ENCODE measurements at places on chromosomes 6 and 20. TPM values are rescaled to one million over a fixed set of nuclear protein-coding genes. Genes with fewer than 3 reads are reported as not detected.

GRCh38 chr6:11129908-11130565, 18.5 kb upstream of the ERVFRD-1 start:
- DNase-seq: no peak
- no peak overlapping the region for H3K4me3 ChIP-seq
- no peak overlapping the region for H3K27ac ChIP-seq
- no peaks in the 10 kb centered on the region for H3K36me3 ChIP-seq
- no peaks in the 10 kb centered on the region for H3K27me3 ChIP-seq

DNA sequence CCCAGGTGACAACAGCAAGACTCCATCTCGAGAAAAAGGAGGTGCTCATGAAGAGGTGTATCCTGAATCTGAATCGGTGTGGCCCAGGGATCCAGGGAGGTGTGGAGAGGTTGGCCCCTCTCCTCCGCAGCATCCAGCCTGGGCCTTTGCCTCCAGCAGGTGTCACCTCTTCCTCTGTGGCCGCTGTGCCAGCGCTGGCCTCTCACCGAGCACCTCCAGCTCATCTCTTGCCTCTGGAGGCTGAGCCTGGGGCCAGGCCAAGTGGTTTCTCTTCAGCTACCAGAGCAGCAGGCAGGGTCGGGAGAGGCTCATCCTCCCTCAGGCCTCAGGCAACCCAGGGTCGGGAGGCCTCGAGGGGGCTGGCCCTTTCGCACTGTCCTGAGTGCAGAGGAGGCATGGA, 1.2 kb upstream of the COL20A1 start:
- no peaks in the 10 kb centered on the region for H3K4me1 ChIP-seq
- no peaks in the 10 kb centered on the region for H3K27me3 ChIP-seq
- no peak overlapping the region for H3K27ac ChIP-seq
- H3K36me3 ChIP-seq: peaks cover 27% of the 10 kb centered on the region

DNA sequence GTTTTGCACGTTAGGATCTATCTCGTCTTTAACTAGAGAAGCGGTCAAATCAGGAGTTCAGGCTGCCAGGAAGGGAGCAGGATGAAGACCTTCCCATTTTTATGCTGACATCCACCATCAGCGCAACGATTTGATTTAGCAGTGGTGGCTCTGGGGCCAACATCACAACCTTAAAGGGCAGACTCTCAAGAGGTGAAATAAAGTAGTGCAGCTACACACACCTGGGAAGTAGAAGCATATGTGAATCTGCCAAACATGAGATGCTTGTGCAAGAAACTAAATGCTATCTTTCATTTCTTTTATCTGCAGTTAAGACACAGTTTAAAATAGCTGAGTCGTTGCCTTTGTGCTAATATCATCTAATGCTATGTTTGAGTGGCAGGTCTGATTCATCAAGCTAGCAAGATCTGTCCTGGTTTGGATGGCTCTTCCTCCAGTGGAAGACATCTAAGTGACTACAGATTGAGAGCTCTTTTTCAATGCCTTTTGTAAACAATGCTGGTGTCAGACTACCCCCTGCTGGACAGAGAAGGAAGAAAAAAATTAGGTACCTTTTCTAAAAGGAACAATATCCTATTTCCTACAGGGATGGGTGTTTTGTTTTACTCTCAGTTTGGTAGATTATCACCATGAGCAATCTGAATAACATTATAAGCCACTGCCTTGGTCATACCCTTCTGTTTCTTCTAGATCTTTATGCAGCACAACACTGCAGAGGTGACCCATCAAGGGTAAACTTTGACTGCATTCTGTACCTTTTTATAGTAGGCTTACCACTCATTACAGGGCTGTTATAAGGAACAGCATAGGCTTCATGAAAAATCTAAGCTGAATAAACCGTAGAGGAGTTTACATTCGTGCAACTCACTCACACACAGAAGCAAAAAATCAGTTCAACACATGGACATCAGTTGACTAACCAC, 171.6 kb upstream of the FBXL4 start:
- H3K36me3 ChIP-seq: no peaks in the 10 kb centered on the region
- H3K27me3 ChIP-seq: no peaks in the 10 kb centered on the region
- no peaks in the 10 kb centered on the region for H3K4me1 ChIP-seq
- no peak overlapping the region for H3K27ac ChIP-seq
- no peak overlapping the region for H3K4me3 ChIP-seq

DNA sequence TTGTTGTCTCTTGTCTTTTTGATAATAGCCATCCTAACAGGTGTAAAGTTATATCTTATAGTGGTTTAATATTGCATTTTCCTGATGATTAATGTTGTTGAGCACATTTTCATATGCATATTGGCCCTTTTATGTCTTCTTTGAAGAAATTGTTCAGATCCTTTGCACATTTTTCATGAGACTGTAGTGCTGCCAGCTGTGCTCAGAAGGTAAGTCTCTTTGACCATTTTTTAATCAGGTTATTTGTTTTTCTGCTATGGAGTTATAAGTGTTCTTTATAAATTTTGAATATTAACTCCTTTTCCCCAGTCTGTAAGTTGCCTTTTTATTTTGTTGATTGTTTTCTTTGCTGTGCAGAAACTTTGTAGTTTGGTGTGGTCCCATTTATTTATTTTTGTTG, 55.8 kb upstream of the ZNF184 start:
- no peaks in the 10 kb centered on the region for H3K27me3 ChIP-seq
- no peak overlapping the region for H3K27ac ChIP-seq
- no peak overlapping the region for H3K4me3 ChIP-seq
- H3K36me3 ChIP-seq: no peaks in the 10 kb centered on the region

GRCh38 chr6:38570750-38571149, 69.0 kb downstream of the BTBD9 start:
- peak overlapping the region; percentile 73 for H3K27ac ChIP-seq
- H3K4me3 ChIP-seq: no peak overlapping the region
- peaks cover 16% of the 10 kb centered on the region for H3K4me1 ChIP-seq
- DNase-seq: no peak
- H3K27me3 ChIP-seq: no peaks in the 10 kb centered on the region

The SCUBE3 gene
- under 0.01 TPM for total RNA-seq

DNA sequence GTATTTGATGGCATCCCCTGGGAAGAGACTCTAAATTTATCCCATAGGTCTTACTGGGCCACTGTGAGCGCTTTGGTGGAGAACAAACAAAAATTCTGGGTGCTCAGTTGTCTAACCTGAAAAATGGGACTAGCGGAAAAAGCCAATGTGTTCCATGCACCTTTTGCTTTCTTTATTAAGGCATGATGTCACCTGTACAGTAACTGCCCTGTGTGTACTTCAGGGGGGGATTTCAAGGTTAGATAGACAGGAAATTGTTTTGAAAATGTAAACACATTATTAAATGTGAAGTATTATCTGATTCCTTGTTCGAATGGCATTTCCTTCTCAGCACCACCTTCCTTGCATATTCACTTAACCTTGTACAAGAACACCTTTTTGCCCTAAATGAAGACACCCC, 1.2 kb upstream of the EDN1 start:
- no peak overlapping the region for H3K4me3 ChIP-seq
- no peaks in the 10 kb centered on the region for H3K36me3 ChIP-seq
- no peaks in the 10 kb centered on the region for H3K27me3 ChIP-seq
- DNase-seq: no peak

GRCh38 chr6:130849594-130849993, 22.4 kb downstream of the SMLR1 start:
- no peak overlapping the region for H3K4me3 ChIP-seq
- H3K27me3 ChIP-seq: no peaks in the 10 kb centered on the region
- DNase-seq: no peak
- peaks cover 2% of the 10 kb centered on the region for H3K36me3 ChIP-seq

- H3K4me1 ChIP-seq: peaks cover 8% of the 10 kb centered on the region
- no peaks in the 10 kb centered on the region for H3K27me3 ChIP-seq
- no peaks in the 10 kb centered on the region for H3K36me3 ChIP-seq
- no peak overlapping the region for H3K4me3 ChIP-seq
Observed at GRCh38 chr20:59048681-59049030, 6.1 kb upstream of the PRELID3B start.

The ZNF334 gene
- 7.2 TPM for total RNA-seq

- no peaks in the 10 kb centered on the region for H3K27me3 ChIP-seq
- no peaks in the 10 kb centered on the region for H3K4me1 ChIP-seq
- no peak overlapping the region for H3K4me3 ChIP-seq
Observed at GRCh38 chr6:78670156-78670555, 197.2 kb upstream of the IRAK1BP1 start.

The GINS1 gene
- 0.78 TPM for total RNA-seq

DNA sequence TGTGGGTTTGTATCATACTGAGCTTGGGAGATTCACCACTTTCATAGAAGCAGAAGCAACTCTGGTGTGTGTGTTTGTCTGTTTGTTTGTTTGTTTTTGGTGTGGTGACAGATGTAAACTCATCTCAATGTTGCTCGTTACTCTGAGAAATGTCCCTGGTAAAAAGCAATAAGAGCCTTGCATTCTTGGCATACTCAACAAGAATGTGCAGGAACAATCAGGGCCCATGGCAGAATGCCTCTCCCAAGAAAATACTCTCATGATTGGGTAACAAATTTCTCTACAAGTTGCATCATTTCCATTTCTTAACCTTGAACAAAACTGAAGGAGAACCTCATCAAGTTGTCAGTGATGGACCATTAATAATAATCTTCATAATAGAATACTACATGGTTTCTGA, 43.0 kb upstream of the PKHD1 start:
- no peaks in the 10 kb centered on the region for H3K36me3 ChIP-seq
- no peak overlapping the region for H3K27ac ChIP-seq
- DNase-seq: no peak
- no peaks in the 10 kb centered on the region for H3K4me1 ChIP-seq

The TMEM244 gene
- total RNA-seq: not detected

The BTNL2 gene
- total RNA-seq: not detected

DNA sequence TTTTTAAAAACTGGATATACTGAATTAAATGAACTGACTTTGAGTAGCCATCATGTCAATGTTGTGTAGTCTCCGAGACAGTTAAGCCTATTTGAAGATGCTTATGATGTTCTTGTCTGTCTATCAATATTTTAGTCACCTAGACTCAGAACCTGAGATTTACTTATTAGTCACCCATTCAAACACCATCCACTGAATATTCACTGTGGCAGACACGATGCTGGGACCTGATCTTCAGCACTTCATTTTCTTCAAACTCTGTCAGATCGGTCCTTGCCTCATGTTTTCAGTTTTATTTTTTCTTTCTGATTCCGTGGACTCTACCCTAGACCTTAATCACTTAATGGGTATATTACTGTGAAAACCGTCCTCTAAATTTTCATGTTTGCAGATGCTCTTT, 123.7 kb upstream of the MCHR2 start:
- H3K36me3 ChIP-seq: no peaks in the 10 kb centered on the region
- DNase-seq: no peak
- H3K4me1 ChIP-seq: no peaks in the 10 kb centered on the region
- no peak overlapping the region for H3K4me3 ChIP-seq

DNA sequence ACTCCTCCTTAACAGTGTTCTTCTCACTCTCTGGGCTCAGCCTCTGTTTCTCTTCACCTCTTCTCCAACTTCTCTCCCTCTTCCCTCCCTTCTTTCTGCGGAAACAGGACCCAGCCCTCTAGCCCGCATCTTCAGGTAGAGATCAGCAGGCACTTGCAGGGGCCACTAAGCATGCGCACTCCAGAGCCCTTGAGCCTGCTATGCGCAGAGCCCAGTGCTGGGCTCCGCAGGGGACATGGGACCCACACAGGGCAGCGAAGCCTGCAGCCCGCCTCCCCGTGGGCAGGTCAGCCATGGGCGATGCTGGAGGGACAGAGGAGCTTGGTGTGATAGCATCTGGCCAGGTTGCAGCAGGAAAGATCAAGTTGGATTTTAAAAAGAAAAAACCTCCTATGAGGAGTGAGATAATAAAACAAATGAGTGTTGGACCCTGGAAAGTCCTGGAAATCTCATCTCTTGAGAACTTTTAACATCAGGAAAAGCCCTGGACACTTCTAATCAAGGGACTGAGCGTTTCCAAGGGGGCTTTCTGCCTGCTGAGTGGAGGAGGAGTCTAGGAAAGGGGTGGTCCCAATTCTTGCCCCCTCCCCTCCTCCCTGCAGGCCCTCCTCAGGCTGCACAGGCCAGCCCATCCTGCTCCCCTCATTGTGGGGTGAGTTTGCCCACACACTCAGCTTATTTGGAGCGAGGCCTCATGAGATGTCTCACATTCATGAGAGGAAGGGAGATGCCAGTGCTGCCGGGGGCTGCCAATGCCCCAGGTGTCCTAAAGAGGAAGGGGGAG, 71.9 kb downstream of the MDGA1 start:
- H3K4me1 ChIP-seq: peaks cover 13% of the 10 kb centered on the region
- no peak overlapping the region for H3K27ac ChIP-seq
- no peaks in the 10 kb centered on the region for H3K36me3 ChIP-seq
- H3K27me3 ChIP-seq: no peaks in the 10 kb centered on the region
- peak overlapping the region; percentile 28 for H3K4me3 ChIP-seq
- DNase-seq: no peak

The SEMG1 gene
- not detected for total RNA-seq

- peaks cover 27% of the 10 kb centered on the region for H3K4me1 ChIP-seq
- no peak for DNase-seq
- H3K27me3 ChIP-seq: no peaks in the 10 kb centered on the region
- H3K4me3 ChIP-seq: peak overlapping the region; percentile 65
Observed at GRCh38 chr6:291204-291696, 1.0 kb upstream of the DUSP22 start.

- no peak overlapping the region for H3K4me3 ChIP-seq
- peaks cover 26% of the 10 kb centered on the region for H3K4me1 ChIP-seq
- H3K36me3 ChIP-seq: no peaks in the 10 kb centered on the region
- H3K27me3 ChIP-seq: no peaks in the 10 kb centered on the region
Observed at GRCh38 chr6:3352678-3353077, 93.9 kb downstream of the PSMG4 start.

The RIMS1 gene
- 4.1 TPM for total RNA-seq

The POPDC3 gene
- 6.8 TPM for total RNA-seq

- H3K4me3 ChIP-seq: no peak overlapping the region
- no peak overlapping the region for H3K27ac ChIP-seq
- H3K4me1 ChIP-seq: peaks cover 41% of the 10 kb centered on the region
- DNase-seq: no peak
Observed at GRCh38 chr20:34403908-34404307, 40.8 kb downstream of the ITCH start.

The HLA-DQA1 gene
- total RNA-seq: 131 TPM
